Large intestine (tissue), 12 donors: ENCODE measurements at places on chromosomes 1 and 21. TPM values are rescaled to one million over a fixed set of nuclear protein-coding genes. Genes with fewer than 3 reads are reported as not detected.

The IQGAP3 gene
- polyA plus RNA-seq = 13.9 TPM

The SLC25A34 gene
- polyA plus RNA-seq = 2.7 TPM

The RBBP5 gene
- polyA plus RNA-seq = 13.4 TPM

DNA sequence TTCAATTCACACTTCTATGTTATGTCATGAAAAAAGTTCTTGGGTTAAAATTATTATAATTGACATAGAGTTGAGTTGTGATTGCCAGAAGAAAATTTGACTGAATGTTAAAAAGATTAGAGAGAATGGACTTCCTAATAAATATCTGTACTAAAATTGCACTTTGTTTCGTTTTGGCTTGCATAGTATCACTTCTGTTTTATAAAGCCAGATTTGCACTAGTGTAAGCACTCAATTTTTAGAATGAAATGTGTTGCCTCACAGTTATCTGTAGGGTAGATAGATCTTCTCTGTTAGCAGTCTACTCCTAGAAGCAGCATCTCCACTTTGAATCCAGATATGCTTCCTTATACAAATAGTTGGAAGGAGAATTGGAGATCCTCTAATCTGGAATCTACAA, 95.2 kb upstream of the MPC2 start:
- DNase-seq = no peak

DNA sequence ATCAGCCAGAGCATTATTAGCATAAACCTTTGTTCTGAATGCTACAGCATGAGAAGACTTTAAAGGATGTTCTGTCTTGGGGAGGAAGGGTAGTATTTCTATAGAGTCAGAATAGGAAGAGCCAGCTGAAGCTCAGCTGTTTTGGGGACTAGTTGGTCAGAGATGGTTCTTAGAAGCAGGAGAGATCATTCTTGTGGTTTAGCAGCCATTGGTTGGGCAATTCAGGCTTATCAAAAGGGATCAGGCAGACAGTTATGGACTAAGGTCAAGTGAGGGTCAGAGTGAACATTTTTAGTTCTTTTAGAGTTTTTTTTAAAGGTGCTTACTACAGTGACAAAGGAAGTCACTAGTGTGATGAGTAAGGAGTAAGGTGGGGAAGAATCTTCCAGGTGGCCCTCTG, 245.5 kb downstream of the RPS6KC1 start:
- DNase-seq = no peak

DNA sequence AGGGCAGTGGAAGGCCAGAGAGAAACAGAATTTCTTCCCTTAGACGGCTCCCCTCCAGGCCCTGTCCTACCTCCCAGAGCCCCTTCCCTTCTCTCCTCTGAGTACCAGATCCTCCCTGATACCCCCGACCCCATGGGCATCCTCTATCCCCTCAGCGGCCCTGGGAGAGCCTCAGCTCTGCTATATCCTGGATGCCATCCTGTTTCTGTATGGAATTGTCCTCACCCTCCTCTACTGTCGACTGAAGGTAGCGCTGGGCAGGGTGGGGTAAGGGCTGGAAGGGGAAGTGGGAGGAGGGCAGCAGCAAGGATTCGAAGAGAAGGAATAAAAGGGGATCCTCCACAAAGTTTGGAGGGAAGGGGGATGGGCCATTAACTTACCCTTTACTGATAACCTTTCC, 2.7 kb downstream of the FCER1G start:
- no peak for DNase-seq

GRCh38 chr1:5856246-5856815, 135.9 kb downstream of the NPHP4 start:
- no peak for DNase-seq
